CD4-positive, alpha-beta T cell treated with Interleukin-12 subunit alpha and Interleukin-12 subunit beta, for 1 hour (primary cell): ENCODE measurements at places on chromosomes 12 and 14.

DNA sequence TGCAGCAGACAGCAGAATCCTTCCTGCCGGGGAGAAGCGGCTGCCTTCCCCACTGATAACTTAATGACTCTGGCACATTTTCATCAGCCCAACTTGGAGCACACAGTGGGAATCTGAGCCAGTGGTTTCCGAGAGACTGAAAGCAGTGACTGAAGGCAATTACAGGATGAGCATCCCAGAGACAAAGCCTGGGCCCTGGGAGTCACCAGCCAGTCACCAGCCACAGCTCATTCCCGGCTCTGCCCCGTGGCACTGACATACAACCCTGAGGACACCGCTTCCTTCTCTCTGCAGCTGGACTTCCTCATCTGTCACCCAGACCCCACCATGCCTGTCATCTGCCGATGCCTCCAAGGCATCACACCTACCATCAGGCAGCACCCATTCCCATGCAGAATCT, 192.3 kb downstream of the DPF3 start:
- DNase-seq, result no peak

- no peak for DNase-seq
These were observed 465.7 kb upstream of the FAR2 start for GRCh38 chr12:28683366-28683765.

DNA sequence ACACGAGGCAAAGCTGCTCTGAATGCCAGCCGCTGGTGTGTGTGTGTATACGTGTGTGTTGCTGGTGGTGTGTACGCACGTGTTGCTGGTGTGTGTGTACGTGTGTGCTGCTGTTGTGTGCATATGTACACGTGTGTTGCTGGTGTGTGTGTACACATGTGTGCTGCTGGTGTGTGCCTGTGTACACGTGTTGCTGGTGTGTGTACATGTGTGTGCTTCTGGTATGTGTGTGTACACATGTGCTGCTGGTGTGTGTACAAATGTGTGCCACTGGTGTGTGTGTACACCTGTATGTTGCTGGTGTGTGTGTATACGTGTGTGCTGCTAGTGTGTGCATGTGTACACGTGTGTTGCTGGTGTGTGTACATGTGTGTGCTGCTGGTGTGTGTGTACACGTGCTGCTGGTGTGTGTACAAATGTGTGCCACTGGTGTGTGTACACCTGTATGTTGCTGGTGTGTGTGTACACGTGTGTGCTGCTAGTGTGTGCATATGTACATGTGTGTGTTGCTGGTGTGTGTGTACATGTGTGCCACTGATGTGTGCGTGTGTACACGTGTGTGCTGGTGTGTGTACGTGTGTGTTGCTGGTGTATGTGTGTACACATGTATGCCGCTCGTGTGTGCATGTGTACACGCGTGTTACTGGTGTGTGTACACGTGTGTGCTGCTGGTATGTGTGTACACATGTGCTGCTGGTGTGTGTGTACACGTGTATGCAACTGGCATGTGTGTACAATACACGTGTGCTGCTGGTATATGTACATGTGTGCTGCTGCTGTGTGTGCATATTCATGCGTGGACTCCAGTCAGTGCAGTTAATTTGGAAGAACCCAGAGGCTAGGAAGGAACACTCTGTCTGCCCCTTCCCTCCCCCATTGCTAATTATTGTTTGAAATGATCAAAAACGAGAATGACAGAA, 47.2 kb downstream of the CACNA2D4 start:
- DNase-seq, result no peak

DNA sequence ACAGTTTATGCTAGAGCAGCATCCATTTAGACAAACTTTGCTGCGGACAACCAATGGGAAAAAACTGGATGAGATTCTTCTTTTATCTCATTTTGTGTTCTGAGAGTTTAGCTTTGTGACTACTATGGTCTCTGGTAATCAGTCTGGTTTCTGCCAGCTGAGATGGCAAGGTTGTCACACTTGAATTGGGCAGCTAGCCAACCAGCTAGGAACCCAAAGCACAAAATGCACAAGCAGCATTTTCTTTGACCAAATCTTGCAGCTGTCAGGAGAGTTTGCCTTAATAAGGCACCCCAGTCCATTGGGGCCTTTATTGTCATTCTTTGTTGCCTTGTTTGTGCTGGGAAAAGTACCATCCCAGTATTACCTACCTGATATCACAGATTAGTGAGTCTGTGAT, 34.0 kb upstream of the ETV6 start:
- no peak for DNase-seq

DNA sequence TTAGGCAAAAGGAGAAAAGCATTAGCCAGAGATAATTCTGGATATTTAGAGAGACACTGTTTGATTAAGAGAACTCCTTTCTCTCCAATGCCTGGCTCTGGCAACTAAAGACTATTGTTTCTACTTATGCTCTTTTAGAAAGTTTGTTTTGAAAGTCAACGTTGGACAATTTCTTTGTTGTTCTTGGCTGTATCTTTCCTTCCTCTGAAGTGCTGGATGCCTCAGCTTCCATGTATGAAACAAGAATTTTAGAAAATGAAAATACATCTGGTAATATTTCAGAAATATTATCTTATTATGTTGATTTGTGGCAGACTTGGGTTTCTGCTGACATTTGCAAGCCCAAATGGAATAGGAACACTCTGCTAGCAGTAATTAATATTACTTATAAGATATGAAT, 382.6 kb downstream of the SNAPC1 start:
- no peak for DNase-seq

- DNase-seq, result no peak
These were observed 1325.8 kb downstream of the AACS start for GRCh38 chr12:126390969-126391566.

DNA sequence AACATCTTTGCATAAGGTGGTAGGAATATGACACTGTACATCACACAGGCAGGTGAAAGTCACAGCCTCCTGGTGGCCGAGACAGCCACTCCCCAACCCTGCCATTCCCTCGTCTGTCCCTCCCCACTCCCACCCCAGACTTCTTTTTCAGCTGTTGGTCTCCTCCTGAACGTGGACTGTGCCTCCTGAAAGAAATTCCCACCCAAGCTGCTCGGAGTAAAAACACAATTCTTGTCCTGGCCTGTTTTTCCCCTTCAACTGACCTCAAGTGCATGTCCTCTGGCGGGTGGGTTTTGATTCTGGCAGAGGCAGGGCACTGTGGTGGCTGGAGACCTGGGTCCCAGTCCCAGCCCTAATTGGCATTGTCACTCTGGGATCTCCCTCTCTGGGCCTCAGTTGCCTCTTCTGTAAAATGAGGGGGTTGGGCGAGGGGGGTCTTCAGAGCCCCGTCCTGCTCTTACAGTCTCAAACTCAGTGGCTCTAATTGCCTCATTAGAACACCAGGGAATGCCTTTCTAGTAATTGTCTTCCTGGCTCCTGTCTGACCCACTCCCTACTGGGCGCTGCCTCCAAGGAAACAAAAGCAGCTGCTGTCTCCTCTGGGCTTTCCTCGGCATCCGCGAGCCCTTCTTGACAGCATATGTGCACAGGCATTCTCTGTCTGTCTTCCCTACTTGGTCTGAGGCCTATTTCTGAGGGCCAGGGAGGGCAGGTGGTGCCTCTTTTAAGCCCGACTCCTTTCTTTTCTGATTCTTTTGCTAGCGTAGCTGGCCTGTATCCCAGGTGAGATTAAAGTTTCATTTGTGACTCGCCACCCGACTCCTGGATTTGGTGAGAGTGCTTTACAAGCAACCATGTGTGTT, 186.6 kb upstream of the RMST start:
- DNase-seq, result no peak

- peak; percentile 80 for DNase-seq
These were observed 3.2 kb upstream of the FICD start for GRCh38 chr12:108511633-108512540.

DNA sequence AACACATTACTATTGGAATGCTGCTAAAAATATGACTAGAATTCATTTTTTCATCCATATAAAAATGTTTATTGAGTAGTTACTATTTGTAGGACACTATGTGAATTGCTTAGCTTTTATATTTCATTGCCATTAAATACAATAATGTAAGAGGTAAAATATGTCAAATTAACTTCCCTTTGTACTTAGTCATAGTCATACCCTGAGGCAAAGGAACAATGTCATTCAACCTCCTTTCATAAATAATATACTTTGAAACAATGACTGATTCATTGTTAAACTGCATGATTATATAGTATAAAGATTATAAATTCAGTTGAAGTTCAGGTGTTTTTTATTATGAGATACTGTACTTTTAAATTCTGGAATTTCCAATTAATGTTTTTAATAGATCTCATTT, 105.2 kb downstream of the GARIN6 start:
- DNase-seq, result no peak

- DNase-seq, result peak; percentile 65
These were observed 108.7 kb upstream of the CCND2 start for GRCh38 chr12:4164559-4165558.

DNA sequence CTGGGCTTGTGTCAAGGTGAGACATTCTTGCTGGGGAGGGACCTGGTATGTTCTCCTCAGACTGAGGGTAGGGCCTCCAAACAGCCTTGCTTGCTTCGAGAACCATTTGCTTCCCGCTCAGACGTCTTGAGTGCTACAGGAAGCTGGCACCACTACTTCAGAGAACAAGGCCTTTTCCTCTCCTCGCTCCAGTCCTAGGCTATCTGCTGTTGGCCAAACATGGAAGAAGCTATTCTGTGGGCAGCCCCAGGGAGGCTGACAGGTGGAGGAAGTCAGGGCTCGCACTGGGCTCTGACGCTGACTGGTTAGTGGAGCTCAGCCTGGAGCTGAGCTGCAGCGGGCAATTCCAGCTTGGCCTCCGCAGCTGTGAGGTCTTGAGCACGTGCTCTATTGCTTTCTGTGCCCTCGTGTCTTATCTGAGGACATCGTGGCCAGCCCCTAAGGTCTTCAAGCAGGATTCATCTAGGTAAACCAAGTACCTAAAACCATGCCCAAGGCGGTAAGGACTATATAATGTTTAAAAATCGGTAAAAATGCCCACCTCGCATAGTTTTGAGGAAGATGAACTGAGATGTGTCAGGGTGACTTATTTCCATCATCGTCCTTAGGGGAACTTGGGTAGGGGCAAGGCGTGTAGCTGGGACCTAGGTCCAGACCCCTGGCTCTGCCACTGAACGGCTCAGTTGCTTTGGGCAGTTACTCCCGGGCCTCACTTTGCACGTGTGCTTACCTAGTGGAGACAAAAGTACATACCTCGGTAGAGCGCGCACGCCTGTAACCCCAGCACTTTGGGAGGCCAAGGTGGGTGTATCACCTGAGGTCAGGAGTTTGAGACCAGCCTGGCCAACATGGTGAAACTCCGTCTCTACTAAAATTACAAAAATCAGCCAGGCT, 4.3 kb downstream of the GAPDH start:
- no peak for DNase-seq

DNA sequence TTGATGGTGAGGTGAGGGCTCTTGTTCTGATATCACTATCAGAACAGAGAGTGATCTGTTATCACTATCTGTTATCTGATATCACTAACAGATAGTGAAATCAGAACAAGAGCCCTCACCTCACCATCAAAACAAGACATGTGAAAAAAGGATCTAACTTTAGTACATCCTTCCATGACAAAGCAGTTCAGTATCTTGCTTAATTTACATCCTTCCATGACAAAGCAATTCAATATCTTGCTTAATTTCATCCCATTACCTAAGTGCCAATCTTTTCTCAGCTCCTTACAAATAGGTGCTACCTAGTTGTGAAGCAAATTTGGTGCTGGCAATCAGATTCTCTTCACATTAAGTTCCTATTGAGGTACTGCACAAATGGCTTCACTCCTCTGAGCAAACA, 1865.6 kb upstream of the FLRT2 start:
- DNase-seq, result no peak

- DNase-seq, result no peak
These were observed 145.1 kb upstream of the GRIP1 start for GRCh38 chr12:66823857-66824570.

- DNase-seq, result no peak
These were observed 105.7 kb downstream of the ZC3H14 start for GRCh38 chr14:88668448-88669116.

DNA sequence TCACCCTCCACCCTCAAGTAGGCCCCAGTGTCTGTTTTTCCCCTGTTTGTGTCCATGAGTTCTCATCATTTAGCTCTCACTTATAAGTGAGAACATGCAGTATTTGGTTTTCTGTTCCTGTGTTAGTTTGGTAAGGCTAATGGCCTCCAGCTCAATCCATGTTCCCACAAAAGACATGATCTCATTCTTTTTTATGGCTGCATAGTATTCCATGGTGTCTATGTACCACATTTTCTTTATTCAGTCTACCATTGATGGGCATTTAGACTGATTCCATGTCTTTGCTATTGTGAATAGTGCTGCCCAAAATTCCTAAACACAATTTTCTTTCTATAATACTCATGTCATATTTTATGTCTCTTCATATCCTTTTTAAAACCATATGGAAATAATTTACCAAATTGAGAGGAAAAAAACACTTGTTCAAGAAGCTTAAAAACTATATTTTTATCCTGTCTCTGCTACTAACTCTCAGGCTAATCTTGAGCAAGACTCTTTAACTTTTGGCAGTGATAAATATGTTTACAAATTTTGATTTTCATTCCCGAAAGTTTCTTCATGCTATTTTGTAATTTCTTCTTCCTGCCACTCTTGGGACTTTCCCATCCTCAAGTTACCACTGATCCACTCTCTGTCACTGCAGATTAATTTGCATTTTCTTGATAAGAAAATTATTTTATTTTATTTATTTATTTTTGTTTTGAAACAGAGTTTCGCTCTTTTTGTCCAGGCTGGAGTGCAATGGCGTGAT, 28.0 kb upstream of the OSBPL8 start:
- DNase-seq, result no peak

GRCh38 chr14:46139649-46140048, 511.9 kb downstream of the RPL10L start:
- no peak for DNase-seq

GRCh38 chr12:4300883-4301282, 20.1 kb upstream of the TIGAR start:
- no peak for DNase-seq

DNA sequence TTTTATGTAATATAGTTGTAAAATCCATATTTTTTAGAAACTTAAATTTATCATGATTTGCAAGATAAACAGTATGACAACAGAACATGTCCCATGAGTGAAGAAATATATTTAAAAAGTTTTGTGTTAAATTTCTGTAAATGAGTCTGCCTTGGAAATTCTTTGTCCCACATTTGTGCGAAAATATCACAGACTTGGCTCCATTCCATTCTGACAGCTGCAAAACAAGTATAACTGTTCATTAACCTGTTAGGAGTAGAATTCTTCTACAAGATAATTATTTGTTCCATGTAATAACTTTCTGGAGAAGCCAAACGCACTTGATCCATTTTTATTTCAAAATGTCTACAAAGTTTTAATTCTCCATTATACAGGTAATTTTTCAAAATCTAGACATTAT, 37.9 kb downstream of the MDM1 start:
- DNase-seq, result no peak

- no peak for DNase-seq
These were observed 328.3 kb downstream of the TMEM121 start for GRCh38 chr14:105854600-105855245.

DNA sequence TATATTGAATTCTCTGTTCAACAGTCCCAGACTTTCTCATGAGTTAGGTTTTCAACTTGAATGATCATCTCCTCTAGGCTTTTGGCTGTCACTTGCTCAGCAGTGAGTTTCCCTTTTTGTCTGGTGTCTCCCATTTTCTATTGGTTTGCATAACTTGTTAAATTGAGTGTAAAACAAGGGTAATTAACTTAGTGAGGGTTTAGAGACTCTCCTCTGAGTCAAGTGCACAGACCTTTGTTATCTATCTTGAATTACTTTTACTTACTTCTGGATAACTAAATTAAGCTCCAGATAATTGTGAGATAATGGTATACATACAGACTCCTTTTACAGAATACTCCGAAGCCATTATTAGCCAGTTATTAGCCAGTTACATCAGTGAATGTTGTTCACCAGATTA, 22.0 kb downstream of the MLXIP start:
- no peak for DNase-seq

GRCh38 chr12:4932576-4932975, 22.9 kb downstream of the KCNA1 start:
- no peak for DNase-seq
